ENCODE measurements at places on chromosomes 1 and 21.

GRCh38 chr1:213692321-213692720 lies 295.5 kb upstream of the PROX1 start:
- DNase-seq = no peak

GRCh38 chr1:72634946-72635345 lies 352.6 kb upstream of the NEGR1 start:
- no peak for DNase-seq

- DNase-seq = no peak
Measured at GRCh38 chr1:193281894-193282293, 95.5 kb upstream of the B3GALT2 start.

- no peak for DNase-seq
Measured at GRCh38 chr1:157653494-157653873, 47.1 kb downstream of the FCRL3 start.

GRCh38 chr1:65265296-65265650 lies 44.1 kb upstream of the DNAJC6 start:
- no peak for DNase-seq

GRCh38 chr1:212647004-212647403 lies 38.4 kb downstream of the ATF3 start:
- no peak for DNase-seq

DNA sequence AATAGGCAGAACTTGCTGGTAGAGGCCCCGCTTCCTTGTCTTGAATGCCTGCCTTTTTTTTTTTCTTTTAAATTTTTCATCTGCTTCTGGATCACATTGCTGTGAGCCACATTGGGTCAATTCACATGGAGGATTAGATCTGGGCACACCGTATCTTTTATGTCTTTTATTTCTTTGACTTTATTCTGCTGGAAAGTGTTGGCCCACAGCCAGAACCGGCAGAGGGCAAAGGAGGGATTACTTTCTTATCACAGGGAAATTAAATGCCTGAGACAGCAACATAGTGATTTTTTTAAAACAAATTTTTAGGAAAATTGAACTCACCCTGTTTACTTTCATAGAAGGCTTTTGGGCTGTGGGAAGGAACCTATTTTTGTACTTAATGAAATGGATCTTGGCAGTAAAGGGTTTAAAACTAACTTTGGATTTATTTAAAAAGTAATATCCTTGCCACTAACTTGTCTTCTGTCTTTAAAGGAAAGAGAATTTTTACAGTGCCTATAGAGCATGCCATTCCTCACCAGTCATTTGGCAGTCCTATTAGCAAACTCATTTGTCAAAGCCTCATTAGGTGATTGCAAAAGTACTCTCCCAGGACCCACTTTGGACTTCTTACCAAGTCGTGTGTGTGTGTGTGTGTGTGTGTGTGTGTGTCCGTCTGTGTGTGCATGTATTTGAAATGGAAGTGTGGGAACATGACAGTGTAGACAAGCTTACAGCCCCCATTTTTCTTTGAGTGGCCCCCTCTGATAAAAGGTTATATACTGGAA lies 68.4 kb downstream of the ST6GALNAC3 start:
- no peak for DNase-seq

DNA sequence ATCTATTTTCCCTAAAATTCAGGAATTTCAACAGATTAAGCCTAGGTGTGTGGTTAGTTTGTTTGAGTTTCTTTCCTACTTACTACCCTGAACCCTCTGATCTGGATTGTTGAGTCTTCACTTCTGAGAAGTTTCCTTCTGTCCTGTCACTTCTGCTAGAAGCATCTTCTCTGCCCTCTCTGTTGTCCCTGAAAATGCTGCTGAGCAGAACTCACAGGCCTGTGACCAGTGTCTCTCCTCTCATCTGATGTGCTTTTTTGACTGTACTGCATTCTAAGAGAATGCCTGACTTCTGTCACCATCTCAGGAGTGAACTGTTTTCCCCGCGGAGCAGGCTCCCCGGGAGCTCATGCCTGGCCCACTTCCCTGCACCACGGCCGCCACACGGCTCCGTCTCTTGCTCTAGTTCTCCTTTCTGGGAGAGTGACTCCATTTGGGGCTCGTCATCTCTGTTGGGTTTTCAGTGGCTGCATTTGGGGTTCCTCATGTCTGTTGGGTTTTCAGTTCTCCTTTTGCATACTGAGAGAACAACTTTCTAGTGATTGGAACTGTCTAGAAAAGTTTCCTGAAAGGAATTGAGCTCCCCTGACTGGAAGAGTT lies 77.9 kb downstream of the POFUT2 start:
- no peak for DNase-seq

DNA sequence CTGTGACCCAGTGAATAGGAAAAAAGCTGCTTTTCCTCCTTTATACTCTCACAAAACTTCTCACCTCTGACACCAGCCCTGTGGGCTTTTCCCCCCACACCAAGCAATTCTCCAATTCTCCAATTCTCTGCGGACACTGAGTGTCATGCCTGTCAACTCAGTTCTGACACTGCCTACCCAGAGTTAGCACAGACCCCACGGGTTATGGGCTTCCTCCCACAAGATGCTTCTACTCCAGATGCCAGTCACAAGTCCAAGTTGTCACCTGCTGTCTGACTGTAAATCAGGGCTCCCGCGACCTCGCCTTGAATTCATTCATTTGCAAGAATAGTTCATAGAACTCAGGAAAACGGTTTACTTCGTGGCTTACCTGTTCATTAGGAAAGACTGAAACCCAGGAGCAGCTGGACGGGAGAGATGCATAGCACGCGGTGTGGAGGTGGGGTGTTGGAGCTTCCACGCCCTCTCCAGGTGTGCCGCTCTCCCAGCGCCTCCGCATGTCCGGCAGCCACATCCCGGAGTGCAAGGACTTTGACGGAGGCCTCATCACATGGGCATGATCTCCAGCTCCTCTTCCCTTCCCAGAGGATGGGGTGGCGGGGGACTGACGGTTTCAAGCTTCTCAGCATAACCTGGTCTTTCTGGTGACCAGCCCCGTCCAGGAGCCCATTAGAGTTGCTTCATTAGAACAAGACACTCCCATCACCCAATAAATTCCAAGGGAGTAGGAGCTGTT lies 154.7 kb downstream of the PGBD5 start:
- no peak for DNase-seq

DNA sequence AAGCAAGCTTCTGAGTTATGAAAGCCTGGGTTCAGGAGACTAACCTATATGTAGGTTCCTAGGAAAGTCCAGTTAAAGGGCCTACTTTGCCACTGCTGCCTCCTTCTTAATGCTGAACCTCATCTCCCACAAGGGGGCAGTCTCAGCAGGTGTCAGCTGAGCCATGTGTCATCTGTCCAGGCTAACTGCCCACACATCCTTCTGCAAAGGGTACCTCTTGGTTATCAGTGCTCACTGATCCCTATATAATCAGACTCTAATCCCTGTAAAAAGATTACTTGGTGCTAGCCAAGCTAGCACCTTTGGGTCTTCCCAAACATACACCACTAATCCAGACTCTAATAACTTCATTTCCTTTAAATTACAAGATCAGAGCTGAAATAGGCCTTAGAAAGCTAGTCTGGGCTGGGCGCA lies 9.0 kb downstream of the PRDX1 start:
- peak; percentile 77 for DNase-seq

GRCh38 chr1:116433275-116434257 lies 60.5 kb downstream of the ATP1A1 start:
- no peak for DNase-seq

- no peak for DNase-seq
Measured at GRCh38 chr1:18668750-18669404, 38.2 kb downstream of the PAX7 start.

DNA sequence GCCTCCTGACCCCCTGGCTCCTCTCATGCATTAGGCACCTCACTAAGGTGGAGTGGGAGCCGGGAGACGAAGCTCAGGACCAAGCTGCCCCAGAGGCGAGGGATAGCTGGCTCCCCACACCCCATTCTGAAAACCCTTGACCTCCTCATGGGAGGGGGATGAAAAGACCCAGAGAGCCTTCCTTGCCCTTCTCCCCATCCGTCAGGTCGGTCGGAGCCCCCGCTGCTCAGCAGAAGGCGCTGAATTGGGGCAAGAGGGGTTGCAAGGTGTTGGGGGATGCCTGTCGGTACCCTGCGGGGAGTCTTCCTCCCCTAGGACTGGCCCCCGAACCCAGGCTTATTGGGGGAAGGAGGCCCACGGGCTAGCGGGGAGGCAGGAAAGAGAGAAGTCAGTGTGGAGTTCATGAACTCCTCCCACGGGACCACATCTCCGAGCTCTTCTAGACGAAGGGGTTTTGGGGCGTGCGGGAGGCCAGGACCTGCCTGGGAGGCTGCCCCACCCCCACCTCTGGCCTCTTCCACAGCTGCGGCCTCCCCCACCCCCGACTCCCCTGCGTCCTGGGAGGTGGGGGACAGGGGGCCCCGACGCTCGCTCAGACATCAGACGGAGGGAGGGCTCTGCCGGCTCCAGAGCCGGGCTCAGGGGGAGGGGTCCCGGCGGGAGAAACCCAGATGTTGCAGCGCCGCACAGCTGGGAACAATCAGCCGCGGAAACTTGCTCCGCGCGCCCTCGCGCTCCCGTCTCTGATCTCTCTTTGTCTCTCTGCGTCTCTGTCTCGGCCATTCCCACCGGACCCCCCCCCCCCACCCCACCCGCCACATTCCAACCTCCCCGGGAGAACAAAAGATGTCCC lies 719 bp downstream of the MFAP2 start:
- DNase-seq = no peak

- DNase-seq = no peak
Measured at GRCh38 chr21:17988102-17988437, 168.9 kb upstream of the C21orf91 start.

- DNase-seq = no peak
Measured at GRCh38 chr1:17768651-17769241, 13.6 kb downstream of the ACTL8 start.

- DNase-seq = no peak
Measured at GRCh38 chr1:193787061-193787460, 600.6 kb upstream of the B3GALT2 start.

GRCh38 chr1:212437179-212437798 lies 4.6 kb downstream of the NENF start:
- no peak for DNase-seq

DNA sequence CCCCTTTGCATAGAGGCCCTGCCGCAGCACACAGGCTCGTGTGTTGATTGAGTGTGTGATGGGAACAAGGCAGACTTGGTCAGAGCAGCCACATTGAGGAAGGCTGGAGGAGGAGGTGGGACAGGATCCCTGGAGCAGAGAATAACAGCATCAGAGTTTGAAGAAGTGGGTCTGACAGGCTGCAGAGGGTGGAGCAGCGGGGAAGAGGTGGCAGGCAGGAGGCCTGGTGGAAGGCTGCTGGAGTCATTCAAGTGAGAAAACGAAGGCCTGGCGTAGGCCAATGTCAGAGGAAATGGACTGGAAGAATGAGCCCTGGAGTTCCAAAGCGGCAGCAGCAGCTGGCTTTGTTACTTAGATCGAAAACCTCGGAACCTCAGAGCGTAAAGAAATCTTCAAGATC lies 115.0 kb upstream of the GRIK3 start:
- no peak for DNase-seq

All from natural killer cell treated with Interleukin-12 subunit alpha and Interleukin-12 subunit beta and Interleukin-15 and Interleukin-18, amount 100 ng/mL, for 72 hours (primary cell).